Spinal cord (tissue), 10 donors: ENCODE measurements at places on chromosomes 1 and 21.

DNA sequence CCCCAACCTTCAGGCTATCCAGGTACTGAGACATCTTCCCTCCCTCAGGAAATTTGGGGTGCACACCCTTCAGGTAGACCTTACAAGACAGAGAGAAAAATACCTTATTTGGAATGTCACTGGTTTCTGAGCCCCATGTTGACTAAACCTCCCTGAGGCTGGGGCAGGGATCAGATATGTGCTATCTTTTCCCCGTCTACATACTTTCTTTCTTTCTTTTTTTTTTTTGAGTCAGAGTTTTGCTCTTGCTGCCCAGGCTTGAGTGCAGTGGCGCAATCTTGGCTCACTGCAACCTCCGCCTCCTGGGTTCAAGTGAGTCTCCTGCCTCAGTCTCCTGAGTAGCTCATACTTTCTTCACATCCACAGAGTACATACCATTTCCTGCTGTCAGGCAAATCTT, 1.6 kb downstream of the CYB5R1 start:
- no peak for DNase-seq

GRCh38 chr21:31115249-31115648, 77.0 kb upstream of the KRTAP19-8 start:
- DNase-seq = no peak

DNA sequence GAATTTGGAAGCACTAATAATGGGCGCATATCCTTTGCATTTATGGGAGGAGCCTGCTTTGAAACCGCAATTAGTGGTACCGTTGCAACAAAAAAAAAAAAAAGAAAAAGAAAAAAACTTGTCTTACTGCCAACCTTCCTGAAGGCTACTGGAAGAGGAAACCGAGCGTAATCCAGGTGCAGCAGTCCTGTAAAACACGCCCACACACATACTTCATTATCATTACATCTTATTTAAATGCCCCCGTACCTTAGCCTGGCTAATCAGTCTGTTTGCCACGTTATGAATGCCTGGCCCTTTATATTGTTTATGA, 686 bp upstream of the ZNF281 start:
- DNase-seq = no peak

DNA sequence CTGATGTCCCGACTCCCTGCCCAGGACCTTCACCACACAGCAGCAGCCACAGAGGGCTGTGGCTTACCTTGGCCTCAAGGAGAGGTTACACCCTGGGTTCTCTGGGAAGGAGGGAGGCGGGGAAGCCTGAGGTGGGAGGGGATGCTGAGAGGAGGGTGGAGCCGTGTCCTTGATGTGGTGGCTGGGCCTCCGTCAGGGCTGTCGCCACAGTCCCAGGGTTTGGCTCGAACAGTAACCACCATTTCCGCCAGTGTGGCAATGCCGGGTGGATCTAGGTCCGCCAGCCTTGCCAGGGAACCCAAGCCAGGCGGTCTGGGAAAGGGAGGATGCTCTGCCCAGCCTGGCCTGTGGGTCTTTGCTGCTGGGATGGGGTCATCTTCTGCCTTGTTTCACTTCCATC, 18.4 kb upstream of the CDCA8 start:
- DNase-seq = no peak

GRCh38 chr1:160705742-160706141, 5.9 kb downstream of the CD48 start:
- DNase-seq = no peak

- no peak for DNase-seq
These were observed 992 bp downstream of the TENT5C start for GRCh38 chr1:117606649-117607430.

GRCh38 chr1:230749150-230749549, 2.0 kb downstream of the CAPN9 start:
- no peak for DNase-seq

DNA sequence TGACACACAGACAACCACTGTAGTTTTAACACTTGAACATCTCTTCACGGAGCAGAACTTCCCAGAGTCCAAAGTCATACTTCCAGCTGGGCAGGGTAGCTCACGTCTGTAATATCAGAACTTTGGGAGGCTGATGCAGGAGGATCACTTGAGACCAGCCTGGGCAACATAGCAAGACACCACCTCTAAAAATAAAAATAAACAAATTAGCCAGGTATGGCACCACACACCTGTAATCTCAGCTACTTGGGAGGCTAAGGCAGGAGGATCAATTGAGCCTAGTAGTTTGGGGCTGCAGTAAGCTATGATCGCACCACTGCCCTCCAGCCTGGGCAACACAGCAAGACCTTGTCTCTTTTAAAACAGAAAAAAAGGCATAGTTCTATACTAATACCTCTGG, 24.3 kb upstream of the EFHD2 start:
- DNase-seq = no peak

DNA sequence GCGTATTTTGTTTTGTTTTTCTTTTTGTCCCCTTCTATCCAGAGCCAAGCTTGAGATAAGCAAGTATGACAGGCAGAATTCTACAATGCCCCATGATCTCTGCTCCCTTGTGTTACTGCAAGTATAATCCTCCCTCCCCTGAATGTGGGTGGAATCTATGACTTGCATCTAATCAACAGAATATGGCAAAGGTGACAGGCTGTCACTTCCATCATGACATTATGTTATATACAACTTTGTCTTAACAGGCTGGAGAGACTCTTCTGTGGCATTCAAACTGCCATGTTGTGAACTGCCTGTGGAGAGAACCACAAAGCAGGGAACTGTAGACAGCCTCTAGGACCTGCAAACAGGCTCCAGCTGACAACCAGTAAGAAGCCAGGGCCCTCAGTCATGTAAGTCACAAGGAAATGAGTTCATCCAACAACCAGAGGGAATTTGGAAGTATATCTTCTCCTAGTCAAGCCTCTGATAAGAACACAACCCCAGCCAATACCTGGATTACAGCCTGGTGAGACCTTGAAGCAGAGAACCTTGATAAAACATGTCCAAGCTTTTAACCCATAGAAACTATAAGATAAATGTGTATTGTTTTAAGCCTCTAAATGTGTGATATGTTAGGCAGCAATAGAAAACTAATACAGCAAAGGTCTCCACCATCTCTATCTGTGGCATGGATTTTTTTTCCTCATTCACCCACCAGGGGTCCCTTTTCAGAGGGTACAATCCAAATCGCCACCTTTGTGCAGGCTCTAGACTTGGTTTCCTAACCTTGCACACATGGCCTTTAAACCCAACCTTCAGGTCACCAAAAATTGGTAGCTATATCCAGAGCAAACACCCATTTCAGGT, 5.7 kb upstream of the C1orf162 start:
- no peak for DNase-seq

GRCh38 chr1:2636733-2637132, 3.9 kb upstream of the MMEL1 start:
- no peak for DNase-seq

GRCh38 chr1:1597275-1597930, 2.5 kb downstream of the FNDC10 start:
- DNase-seq = no peak

DNA sequence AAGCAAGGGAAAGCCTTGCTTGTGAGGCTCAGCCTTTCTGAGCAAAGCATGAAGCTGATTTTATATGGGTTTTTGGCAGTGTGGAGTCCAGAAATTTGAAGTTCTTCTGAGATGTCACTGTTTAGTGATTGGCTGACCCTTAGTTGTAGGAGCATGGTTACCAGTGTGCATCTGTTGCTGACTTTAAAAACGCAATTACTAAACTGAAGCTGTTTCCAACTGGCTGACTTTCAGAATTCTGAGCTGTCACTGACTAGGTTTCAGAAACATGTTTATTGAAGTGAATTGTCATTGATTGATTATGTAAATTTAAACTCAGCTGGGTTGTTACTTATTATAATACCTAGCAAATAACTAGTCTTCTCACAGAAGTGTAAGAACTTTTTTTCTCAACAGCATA, 89.4 kb downstream of the PDE4B start:
- no peak for DNase-seq

DNA sequence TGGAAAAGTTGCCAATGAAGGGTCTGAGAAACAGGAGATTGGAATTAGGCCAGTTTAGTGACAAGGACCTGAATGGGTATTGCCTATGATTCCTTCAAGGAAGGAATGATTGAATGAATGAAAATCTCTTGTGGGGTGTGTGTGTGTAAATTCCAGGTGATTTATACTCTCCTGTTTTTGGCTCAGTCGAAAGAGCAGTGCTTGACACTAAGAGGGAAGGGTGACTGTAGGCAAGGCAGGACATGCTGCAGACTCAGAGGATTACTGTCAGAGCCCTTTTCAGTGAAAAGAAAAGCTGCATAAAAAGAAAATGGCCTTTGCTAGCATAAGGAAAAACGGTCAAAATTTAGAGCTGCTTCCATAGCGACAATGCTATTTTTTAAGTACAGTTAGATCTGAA, 30.1 kb downstream of the C1orf21 start:
- DNase-seq = no peak

GRCh38 chr1:112253366-112253765, 142.6 kb upstream of the CTTNBP2NL start:
- no peak for DNase-seq

GRCh38 chr1:115833856-115834255, 7.1 kb downstream of the NHLH2 start:
- no peak for DNase-seq

- no peak for DNase-seq
These were observed 55.5 kb downstream of the EDN2 start for GRCh38 chr1:41428738-41429640.

GRCh38 chr1:21865609-21865942, 53.5 kb downstream of the LDLRAD2 start:
- no peak for DNase-seq

DNA sequence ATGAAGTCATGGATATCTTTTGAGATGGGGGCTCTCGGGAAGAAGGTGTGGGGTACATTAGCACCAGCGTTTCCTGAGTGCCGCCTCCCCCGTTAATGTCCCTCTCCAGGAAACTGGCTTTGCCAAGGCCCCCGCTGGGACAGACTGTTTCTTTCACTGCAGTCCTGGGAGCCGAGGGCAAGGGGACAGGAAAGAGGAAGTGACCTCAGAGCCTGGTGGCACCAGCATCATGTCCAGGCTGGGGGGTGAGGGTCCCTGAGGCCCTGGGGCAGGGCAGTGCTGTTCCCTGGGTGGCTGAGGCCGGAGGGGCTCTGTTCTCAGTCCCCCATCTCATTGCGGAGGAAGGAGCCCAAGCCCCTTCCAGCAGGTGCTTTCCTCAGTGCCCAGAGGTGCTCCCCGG, 5.8 kb downstream of the PFKL start:
- DNase-seq = no peak

GRCh38 chr21:36079010-36079649, 9.3 kb downstream of the CBR1 start:
- no peak for DNase-seq

GRCh38 chr1:197567442-197567841, 207.8 kb downstream of the DENND1B start:
- DNase-seq = no peak

- no peak for DNase-seq
These were observed 478 bp downstream of the RIT1 start for GRCh38 chr1:155910621-155911121.

- peak; percentile 71 for DNase-seq
These were observed 21.3 kb downstream of the RRP1 start for GRCh38 chr21:43810505-43811261.

DNA sequence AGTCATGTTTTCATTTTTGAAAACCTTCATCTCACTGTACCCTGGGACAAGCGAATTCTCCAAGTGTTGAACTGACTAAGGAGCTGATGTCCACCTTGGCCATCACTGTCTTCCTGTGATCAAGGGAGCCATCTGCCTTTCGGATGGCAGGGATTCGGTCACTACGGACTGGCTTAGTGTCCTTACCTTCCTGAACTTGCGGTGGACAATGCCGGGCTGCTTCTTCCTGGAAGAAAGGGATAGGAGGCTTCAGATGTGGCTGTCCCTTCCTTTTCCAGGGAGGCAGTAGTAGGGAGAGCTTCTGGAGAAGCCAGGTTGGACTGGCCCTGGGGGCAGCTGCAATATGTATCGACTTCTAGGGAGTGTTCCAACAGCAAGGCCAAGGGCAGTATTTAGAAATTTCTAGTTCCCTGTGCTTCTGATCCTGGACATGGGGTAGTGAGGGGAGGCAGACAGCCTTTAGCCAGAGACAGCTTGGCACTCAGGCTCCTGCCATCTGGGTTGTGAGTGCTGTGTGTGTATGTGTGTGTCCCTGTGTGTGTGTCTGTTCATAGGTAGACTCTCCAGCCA, 114.6 kb downstream of the IER5 start:
- no peak for DNase-seq

GRCh38 chr1:65881067-65881594, 88.4 kb downstream of the PDE4B start:
- peak; percentile 4 for DNase-seq

DNA sequence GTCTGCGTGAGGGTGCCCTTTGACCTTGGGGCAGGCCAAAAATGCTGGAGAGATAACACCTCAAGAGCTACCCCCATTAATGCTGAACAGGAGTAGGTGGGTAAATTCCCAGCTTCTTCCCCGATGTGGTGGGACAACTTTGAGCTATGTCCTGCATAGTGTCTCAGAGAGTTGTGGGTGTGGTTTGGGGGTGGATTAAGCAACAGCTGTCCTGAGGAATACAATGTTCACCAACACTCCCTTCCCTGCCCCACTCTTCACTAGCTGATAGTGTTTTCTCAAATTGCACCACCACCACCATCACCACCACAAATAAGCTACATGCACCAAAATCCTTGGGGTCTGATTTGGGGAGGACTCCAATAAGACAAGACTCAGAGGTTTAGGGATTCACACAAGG, 258.4 kb downstream of the HLX start:
- no peak for DNase-seq

DNA sequence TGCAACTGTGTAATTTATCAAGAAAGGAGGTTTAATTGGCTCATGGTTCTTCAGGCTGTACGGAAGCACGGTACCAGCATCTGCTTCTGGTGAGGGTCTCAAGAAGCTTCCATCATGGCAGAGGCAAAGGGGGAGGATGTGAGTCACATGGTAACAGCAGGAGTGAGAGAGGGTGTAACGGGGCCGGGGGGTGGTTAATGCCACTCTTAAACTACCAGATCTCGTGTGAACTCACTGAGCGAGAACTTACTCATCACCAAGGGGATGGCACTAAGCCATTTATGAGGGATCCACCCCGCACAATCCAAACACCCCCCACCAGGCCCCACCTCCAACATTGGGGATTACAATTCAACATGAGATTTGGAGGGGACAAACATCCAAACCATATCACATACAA, 21.0 kb upstream of the IFFO2 start:
- DNase-seq = no peak

DNA sequence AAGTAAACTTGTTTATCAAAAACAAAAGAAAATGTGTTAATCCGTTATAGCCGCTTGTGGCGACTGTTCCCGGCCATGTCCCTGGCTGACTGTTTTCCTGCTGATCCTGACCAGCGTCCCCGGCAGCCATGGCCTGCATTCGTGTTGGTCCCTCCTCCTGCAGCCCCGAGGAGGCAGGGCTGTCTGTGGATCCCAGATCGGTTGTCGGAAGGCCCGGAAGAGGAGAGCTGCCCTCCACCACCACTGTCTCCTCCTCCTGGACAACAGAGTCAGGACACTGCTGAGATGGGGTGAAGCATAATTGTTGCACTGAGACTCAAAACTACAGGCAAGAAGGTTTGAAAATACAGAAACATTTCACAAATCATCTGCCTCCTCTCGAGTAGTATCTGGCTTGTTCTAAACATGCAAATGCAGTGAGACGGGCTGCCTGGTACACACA, 3.6 kb upstream of the MXRA8 start:
- no peak for DNase-seq
